ENCODE measurements at places on chromosomes 2 and 18.

DNA sequence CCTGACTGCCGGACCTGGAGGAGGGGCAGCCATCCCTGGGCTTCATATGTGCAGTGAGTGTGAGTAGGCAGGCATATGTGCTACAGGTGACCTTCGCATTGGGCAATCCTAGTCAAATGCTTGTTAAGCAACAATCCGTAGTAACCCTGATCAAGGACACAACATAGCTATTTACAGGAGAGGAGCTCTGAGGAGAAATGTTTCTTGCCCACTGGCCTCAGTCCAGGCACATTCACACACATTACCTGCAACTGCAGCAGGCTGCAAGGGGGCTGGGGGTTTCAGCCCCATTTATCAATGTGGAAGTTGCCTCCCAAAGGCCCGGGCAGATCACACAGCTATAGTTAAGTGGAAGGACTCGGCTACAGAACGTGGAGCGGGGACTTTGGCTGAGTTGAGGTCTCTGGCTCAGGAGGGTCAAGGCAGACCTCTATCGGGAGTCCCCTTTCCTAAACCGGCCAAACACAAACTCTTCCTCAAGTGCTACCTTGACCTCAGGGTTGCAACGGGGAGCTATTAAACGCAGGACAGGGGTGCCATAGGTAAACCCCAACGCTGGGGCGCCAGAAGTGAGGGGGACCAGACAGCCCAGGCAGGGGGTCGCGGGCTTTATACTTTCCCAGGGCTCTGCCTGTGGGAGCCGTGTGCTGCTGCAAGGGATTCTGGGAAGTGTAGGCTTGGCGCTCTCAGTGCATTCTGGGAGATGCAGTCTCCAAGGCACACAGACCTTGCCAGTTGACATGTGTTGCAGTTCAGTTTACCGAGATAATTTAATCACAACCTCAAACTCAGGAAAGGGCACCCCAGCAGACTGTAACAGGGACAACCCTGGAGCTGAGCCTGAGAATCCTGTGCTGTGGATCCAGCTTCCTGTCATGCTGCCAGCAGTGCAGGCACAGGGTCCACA, 9.4 kb downstream of the KHK start:
- DNase-seq = peak; percentile 54

DNA sequence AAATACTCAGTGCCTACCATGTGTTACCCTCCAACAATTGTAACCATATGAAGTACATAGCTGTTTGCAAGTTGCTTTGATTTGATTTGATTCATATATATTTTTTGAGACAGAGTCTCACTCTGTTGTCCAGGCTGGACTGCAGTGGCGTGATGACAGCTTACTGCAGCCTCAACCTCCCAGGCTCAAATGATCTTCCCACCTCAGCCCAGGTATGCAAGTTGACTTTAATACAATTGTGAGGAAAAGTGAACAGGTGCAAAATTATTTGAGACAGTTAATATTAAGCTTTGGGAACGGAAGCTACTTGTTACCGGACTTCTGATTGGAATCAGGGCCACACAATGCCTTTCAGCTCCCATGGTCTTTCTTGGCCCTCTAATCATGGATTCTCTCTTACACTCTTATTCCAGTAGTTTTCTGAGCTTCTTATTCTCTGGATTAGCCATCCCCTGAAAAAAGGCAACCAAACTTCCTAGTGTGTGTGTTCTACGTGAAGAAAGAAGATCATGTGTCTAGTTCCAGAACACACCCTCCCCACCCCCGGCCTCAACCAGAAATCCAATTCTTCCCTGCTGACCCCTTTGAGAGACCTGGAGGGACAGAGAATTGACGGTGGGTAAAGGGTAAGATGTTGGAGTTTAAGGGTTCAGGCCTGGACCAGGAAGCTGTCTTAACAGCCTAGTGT, 1.1 kb upstream of the RPL37A start:
- no peak for DNase-seq

- DNase-seq = no peak
Measured at GRCh38 chr2:196939371-196939770, 12.9 kb upstream of the PGAP1 start.

GRCh38 chr18:63559567-63560491, 17.7 kb downstream of the SERPINB12 start:
- no peak for DNase-seq

GRCh38 chr18:32771169-32771751, 1.6 kb downstream of the KLHL14 start:
- no peak for DNase-seq

DNA sequence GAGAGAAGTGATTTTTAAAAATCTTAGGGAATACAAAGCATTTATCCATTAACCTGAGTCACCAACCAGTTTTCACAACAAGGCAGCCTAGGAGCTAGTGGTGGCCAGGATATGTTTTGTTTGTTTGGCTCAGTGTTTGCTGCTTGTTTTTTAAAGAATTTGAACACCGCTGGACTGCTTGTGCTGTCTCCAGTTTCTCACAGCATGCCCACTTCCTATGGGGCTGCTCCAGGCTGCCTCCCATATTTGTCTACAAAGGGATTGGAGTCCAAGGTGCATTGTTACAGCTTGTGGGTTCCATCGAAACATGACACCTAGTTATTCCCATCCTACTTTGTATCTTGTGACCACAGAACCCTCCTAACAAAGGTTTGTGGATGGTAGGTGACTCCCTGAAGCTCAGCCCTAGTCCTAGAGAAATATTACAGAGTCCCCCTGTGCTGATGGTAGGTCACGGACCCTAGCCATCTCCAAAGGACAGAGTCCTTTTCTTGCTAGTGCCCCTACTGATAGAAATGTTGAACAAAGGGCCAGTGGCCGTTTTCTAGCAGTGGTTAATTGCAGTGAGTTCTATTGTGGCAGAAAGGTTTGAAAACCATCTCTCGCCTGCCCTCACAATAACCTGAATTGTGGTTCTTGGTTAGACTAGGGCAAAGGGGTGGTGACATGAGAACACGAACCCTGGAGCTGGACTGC, 23.2 kb downstream of the GPR39 start:
- DNase-seq = no peak

GRCh38 chr2:60827369-60827768, 54.0 kb upstream of the REL start:
- DNase-seq = no peak

DNA sequence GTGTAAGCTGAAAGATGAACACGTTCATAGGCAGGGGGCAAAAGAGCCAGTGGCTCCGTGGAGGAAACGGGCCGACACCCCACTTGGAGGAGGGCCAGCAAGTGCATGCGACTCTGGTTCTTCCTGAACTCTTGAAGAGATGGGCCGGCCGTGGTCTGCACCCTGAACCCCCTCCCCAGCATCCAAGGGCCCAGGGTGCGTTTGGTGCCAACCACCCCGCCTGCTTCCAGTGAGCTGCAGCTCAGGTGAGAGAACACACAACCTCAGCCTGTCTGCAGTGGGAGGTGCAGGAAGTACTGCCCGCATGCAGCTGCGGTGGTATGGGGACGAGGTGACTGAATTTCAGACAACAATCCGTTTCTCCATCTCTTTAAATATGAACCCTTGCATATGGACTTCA, 58.9 kb downstream of the ADNP2 start:
- DNase-seq = no peak

DNA sequence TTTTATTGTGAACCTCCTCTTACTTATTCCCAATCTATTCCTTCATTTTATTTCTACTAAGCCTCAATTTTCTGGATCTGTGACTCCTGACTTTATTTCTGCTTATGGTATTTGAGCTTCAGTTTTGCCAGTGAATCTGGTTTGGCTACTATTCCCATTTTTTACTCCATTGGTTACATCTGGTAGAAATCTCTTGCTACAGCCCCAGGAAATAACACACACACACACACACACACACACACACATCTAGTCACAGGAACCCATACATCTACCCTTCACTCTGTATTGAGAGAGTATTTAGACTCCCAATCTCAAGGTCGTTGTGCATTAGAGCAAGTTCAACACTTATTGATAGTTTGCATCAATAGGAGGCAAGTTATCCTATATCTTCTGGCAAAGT, 37.0 kb upstream of the GALNT5 start:
- no peak for DNase-seq

DNA sequence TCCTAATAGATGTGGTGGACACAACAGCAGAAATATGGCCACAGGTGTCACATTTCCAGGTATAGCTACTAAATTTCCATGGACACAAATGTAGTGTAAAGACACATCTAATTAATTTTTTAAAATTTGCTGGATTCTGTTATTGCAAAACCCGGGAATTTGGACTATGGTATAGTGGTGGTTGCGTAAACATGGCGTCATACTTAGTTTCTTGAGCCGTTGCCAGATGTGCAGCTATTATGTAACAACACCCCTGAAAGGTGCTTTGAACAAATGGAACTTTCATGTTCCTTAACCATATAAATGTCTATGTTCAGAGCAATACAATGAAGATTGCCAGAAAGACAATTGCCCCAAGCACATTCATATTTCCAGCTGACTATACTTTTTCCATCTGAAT, 85.9 kb downstream of the HRH4 start:
- DNase-seq = no peak

GRCh38 chr2:237026981-237027711, 58.5 kb upstream of the COPS8 start:
- no peak for DNase-seq

GRCh38 chr2:65371074-65371434, 61.3 kb downstream of the SPRED2 start:
- no peak for DNase-seq

- no peak for DNase-seq
Measured at GRCh38 chr2:232873909-232874641, 4.0 kb downstream of the SNORC start.

DNA sequence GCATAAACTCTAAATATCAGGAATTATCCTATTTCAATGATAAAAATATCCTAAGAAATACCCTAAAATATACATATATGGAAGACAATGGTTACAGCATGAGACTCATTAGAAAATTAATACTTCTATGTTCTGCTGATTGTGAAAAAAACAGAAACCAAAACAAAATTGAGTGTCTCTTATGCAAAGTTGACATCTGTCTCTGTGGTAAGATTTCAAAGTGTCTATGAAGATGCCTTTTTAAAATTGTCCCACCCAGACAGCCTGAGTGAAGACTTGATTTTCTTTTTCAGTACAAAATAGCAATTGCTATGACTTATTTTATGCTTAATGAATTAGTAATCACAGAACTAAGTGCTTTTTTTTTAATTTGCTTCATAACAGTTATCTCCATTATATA, 1368.4 kb upstream of the LRRTM1 start:
- peak; percentile 7 for DNase-seq

DNA sequence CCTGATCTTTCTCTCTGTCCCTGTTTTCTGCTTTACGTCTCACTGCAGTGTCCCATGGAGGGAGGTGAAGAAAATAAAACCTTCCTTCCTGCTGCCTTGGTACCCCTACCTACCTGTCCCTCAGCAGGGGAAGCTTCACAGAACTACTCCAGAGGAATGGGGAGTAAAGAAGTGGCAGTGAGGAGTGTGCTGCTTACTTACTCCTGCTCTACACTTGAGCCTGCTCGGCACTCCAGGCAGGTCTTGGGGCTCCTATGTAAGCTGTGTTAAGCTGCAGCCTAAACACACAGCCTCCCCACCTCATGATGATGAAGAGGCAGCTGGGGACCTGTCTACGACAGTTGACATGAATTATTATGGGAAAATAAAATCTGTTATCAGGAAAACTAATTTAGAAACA, 72.6 kb downstream of the ACSL3 start:
- DNase-seq = no peak

GRCh38 chr2:235025800-235026536, 74.2 kb downstream of the SH3BP4 start:
- DNase-seq = no peak

DNA sequence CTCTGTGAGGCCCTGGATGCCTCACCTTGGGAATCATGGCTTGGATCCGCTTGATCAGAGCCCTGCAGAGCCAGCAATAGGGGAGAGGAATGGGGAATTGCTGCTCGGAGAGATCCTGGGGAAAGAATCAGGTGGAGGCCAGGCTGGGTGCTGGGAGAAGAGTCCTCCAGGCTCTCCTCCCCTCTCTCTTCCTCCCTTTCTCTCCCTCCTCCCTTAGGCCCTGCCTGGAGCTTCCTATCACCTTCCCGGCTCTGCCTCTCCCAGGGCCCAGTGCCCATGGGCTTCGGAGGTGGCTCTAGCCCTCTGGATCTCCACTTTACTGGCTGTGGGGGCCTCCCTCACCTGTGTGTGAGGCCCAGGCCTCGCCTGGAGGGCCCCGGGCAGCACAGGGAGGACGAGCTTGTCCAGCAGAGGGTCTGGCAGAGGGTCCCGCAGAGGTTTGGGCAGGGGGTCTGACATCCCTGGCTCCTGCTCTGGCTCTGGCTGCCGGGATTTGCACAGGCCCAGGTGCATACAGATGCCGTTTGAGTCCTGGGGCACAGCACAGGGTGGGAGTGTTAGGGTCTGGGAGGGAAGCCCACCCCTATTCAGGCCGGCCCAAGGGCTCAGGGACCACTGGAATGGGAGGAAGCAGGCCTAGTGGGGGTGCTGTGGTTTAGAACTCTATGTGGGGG, 2.6 kb downstream of the SFTPB start:
- no peak for DNase-seq

DNA sequence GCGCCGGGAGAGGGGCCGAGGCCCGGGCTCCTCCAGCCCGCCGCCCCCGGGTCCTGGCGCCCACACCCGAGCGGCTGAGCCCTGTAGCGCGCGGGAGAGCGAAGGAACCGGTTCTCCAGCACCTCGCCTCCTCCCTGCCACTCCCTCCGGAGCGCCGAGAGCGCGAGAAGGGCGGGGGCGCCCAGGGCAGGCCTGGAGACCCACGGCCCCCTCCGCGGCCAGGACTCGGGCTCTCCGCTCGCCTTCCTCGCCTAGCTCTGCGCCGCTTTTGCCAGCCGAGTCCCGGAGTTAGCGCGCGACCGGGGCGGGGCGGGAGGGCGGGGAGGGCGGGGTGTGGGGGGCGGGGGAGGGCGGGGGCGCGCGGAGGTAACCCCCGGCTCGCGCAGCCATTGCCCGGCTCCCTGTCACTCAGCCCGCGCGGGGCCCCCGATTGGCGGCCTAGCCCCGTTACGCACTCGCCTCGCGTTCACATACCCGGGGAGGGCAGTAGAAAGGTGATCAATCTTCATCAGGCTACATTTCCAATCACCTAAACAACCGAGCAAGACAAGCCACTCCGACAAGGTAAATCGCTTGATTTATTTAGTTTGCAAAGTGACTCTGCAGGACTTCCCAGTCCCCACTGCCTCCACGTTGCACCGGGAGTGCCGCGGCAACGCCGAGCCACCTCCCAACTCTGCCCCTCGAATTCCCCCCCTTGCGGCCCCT, at the start of gene OTX1:
Gene OTX1, plus strand, starts transcription at position 497 of the 708 bp plus-strand sequence. CDS start 2,161 bp downstream, outside the sequence.
- peak; percentile 34 for DNase-seq

DNA sequence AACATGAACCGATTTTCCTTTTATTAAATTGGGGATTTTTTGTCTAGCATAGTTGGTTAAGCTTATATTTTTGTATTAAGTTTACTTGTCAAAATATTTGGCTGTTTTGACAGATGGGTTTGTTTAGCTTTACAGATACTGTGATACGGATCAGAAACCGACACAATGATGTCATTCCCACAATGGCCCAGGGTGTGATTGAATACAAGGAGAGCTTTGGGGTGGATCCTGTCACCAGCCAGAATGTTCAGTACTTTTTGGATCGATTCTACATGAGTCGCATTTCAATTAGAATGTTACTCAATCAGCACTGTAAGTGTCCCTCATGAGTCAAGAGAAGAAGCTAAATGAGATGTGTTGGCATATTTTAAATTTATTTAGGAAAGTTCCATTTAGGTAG, 8.5 kb downstream of the PDK1 start:
- DNase-seq = no peak

Data from hematopoietic multipotent progenitor cell (in vitro differentiated cells).